Pancreas (tissue), 10 donors: ENCODE measurements at places on chromosomes 4 and X. TPM values are rescaled to one million over a fixed set of nuclear protein-coding genes. Genes with fewer than 3 reads are reported as not detected.
A peak's percentile ranks its signal among the peaks of the same experiment; 100 is the strongest.

TLR6 gene
- polyA plus RNA-seq: 0.07 TPM

SORBS2 gene
- polyA plus RNA-seq: 61.7 TPM

MAGEB6 gene
- polyA plus RNA-seq: not detected

CLIC2 gene
- polyA plus RNA-seq: 3.3 TPM

WAS gene
- polyA plus RNA-seq: 0.92 TPM

MAGEB10 gene
- polyA plus RNA-seq: not detected

IL13RA2 gene
- polyA plus RNA-seq: 0.09 TPM

PRSS12 gene
- polyA plus RNA-seq: 5.5 TPM

EDNRA gene
- polyA plus RNA-seq: 0.23 TPM

CYSLTR1 gene
- 0.42 TPM for polyA plus RNA-seq

DNA sequence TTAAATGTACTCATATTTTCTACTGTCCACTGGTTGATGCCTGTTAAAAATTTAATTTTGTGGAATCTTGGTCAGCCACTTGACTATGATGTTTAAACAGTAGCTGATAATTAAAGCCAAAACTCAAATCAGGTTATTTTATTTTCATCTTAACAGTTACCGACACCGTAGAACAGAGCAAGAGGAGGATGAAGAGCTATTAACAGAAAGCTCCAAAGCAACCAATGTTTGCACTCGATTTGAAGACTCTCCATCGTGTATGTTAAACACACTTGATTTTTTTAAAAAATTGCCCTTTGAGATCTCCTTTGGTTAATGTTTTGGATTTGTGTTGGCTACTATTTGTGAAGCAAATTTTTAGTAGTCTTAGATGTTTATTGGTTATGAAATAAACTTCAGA is 10.7 kb downstream of the SMARCA5 start:
- no peak for DNase-seq

DNA sequence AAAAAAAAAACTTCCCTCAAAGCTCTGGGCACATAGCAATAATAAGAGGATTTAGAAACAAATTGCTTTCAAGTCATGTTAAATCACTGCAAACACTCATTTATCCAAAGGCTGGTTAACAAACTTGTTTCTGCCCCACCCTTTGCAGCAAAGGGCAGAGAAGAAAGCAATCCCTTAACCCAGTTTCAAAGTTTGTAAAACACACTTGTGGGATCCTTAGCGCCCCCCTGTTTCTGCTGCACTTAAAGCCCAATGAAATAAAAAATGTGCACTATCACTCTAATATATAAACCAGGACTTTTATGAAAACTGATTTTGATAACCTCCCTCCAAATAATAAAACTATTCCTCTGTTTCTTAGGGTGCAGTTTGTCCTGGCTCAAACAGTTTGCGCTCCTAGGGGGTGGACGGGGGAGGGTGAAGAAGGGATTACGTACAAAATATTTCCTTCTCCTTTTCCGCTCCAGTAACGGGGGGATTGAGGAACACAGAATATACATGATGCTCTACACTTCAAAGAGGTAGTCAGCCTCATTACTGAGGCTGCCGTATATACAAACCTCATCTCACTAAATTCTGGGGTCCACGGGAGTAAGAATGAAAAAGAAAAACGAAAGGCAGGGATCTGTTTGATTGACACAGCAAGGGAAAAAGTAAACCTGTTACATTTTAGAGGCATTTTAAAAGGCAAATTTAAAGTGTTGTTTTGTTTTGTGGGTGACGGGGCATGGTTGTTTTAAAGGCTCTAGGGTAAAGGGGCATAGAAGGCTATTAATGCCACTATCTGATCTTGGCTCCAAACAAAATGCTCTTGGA is 3.1 kb upstream of the PCDH10 start:
- DNase-seq: no peak

- DNase-seq: no peak
Observed at GRCh38 chr4:102437111-102437510, 64.0 kb upstream of the NFKB1 start.

GRCh38 chr4:71406459-71406963 is 67.7 kb downstream of the SLC4A4 start:
- DNase-seq: no peak

GRCh38 chr4:69025191-69025998 is 70.9 kb upstream of the UGT2B7 start:
- DNase-seq: peak; percentile 30

GRCh38 chr4:6751611-6752485 is 30.7 kb upstream of the KIAA0232 start:
- DNase-seq: no peak

GRCh38 chr4:73892966-73893365 is 23.8 kb downstream of the CXCL1 start:
- no peak for DNase-seq

GRCh38 chr4:113146876-113147358 is 97.5 kb downstream of the ANK2 start:
- DNase-seq: peak; percentile 15

GRCh38 chrX:63436865-63437264 is 85.7 kb upstream of the SPIN4 start:
- no peak for DNase-seq
